ENCODE measurements at places on chromosomes 4 and X.
A peak's percentile ranks its signal among the peaks of the same experiment; 100 is the strongest.

- no peak for DNase-seq
Observed at GRCh38 chr4:169615467-169616106, 3.2 kb upstream of the NEK1 start.

GRCh38 chrX:65493431-65493830 is 41.2 kb downstream of the LAS1L start:
- no peak for DNase-seq

DNA sequence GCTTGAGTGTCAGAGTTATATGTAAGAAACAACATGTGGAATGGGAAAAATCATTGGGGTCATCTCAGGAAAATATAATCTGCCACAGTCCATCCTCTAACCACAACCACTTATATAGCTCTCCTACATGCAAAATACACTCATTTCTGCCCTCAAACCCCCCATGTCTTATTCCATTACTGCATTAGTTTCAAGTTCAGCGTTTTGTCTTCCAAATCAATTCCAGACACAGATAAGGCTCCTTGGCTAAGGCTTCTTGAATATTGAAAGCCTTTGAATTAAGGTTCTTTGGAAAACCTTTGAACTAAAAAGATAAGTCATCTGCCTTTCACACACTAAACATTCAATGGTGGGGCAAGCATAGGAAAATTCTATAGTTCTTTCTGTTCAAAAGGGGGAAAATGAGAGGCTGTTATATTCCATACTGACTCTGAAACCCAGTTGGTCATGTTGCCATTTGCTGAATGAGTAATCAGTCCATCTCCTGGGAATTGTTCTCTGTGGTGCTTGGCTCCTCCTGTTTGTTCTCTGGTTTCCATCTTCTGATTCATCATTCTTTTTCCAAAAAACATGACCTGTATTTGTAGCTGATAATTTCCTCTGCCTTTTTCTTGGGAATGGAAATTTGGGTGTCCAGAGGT is 218.7 kb downstream of the BMPR1B start:
- DNase-seq = peak; percentile 83

- no peak for DNase-seq
Observed at GRCh38 chr4:2354760-2355159, 63.7 kb downstream of the ZFYVE28 start.

GRCh38 chr4:87802858-87803257 is 3.5 kb downstream of the IBSP start:
- no peak for DNase-seq

- no peak for DNase-seq
Observed at GRCh38 chr4:37471971-37472370, 214.2 kb downstream of the RELL1 start.

DNA sequence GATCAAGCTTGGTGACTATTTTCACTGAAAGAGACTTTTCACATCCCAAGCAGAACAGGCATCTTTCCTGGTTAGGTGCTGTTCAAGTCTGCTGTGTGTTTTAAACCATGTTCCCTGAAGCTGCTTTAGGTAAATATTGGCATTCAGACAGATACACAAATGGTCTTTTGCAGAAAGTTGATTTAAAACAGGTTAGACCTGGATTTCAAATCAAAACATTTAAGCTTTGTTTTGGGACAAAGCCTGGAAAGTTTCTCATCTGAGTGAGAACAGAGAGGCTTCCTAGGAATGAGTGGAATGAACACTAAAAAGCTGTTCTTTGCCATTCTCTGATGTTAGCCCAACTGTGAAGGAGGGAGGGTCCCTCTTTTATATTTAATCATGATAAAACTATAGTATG is 10.1 kb downstream of the ANXA3 start:
- DNase-seq = no peak

DNA sequence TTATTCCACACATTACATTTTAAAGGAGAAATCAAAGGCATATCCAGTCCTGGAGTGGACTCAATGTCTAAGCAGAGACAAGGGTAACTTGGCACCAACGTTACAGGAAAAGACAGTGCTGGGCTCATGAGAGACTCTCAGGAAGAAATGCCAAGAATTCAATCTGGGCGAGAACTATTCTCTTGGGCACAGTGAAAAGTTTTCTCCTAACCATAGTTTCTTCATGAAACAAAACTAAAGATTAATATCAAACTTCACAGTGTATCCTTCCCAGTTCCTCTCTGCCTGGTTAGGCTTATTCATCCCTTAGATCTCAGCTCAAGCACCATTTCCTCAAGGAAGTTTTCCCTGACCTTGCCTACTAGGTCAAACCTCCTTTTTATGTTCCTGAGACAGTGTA is 109.4 kb upstream of the TLL1 start:
- no peak for DNase-seq

- no peak for DNase-seq
Observed at GRCh38 chrX:110399497-110399896, 40.8 kb downstream of the RTL9 start.

GRCh38 chr4:43456383-43456782 is 563.9 kb downstream of the GRXCR1 start:
- DNase-seq = peak; percentile 74

DNA sequence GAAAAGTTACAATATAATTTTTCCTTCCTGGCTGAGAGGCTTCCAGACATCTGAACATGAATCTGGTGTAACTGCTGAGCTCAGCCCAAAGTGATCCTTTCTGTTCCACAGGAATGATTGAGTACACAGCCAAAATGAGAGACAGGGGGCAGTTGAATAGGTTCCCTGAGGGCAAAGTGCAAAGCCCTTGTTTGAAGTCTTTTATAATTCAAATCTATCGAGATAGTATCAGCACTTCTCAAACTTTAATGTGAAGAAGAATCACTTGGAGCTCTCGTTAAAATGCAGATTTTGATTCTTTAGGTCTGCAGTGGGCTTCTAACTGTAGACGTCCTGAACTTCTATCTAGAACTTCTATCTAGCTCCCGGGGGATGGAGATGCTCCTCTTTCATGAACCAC is 54.4 kb upstream of the BMP2K start:
- no peak for DNase-seq

GRCh38 chr4:76954489-76954888 is 4.9 kb downstream of the SEPTIN11 start:
- DNase-seq = no peak

Measured in fibroblast of skin of left biceps (primary cell).